ENCODE measurements at places on chromosomes 4 and X.

DNA sequence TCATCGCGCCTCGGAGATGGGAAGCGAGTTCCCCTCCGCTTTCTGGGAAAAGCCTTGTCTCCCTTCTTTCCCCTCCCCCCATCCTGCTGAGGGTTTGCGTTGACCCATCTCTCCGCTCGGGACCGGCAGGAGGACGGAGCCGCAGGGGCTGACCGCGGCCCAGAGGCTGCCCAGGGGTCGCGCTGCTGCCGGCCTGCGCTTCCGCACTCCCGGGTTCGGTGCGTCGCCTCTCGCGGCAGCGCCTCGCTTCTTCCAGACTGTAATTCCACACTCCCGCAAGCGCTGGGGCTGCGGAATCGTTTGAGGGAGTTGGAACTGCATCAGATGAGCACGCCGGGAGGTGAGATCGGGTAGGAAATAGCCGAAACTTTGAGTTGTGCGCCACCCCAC lies 88.3 kb downstream of the BCOR start:
- no peak for DNase-seq

GRCh38 chr4:100428051-100428450 lies 89.8 kb downstream of the EMCN start:
- no peak for DNase-seq

GRCh38 chr4:41258783-41259182 lies 2.1 kb downstream of the UCHL1 start:
- DNase-seq: no peak

- DNase-seq: no peak
Observed at GRCh38 chrX:105636667-105637066, 185.7 kb upstream of the NRK start.

GRCh38 chrX:52352551-52352950 lies 16.3 kb upstream of the XAGE2 start:
- DNase-seq: no peak

DNA sequence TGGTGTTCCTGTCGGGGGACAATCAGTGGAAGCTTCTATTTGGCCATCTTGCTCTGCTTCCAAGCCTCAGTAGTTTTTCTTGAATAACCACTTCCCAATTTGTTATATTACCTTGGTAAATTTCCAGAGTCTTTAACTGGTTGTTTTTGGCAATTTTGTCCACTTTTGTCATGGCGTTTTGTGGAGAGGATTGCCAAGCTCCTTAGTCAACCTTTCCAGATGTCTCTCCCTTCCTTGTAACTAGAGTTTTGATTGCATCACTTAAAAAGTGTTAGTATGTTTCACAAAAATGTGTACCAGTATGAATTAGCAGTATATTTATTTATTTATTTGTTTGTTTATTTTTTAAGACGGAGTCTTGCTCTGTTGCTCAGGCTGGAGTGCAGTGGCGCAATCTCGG lies 15.8 kb upstream of the UXT start:
- DNase-seq: no peak

DNA sequence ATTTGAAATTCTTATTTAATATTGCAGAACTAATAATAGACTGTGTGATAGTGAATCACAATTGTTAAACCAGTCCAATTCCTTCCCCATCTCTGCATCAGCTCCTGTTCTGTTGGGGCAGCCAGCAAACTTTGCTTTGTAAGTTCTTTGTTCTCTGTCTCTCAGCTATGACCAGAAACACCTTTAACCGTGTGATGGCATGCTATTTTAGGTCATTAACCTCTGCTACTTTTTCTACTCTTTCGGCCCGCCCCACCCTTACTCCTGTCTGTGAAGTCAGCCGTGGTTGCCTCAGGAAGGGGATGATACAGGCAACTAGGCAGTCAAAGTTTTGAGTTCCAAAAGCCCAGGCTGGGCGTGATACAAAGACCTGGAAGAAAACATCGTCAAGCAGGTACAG lies 51.3 kb upstream of the EGFL6 start:
- no peak for DNase-seq

DNA sequence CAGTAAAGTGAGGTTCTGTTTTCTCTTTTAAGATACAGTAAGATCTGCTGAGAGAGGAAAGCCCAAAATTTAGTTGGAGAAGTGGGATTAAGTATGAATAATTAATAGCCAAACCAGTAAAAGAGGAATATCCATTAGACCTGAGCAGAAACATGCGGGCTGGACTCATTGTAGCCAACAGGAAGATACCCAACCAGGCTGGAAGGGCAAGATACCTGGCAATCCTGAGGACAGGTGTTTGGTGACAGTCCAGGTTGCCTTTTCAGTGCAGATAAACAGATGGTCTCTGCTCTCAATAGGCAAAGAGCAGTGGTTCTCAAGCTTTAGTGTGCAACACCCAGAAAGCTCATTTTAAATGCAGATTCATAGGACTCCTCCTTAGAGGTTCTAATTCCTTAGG lies 980.8 kb upstream of the GRID2 start:
- no peak for DNase-seq

GRCh38 chr4:152073351-152074087 lies 312.7 kb upstream of the GATB start:
- DNase-seq: no peak

- no peak for DNase-seq
Observed at GRCh38 chr4:82865592-82865991, 25.4 kb downstream of the SEC31A start.

DNA sequence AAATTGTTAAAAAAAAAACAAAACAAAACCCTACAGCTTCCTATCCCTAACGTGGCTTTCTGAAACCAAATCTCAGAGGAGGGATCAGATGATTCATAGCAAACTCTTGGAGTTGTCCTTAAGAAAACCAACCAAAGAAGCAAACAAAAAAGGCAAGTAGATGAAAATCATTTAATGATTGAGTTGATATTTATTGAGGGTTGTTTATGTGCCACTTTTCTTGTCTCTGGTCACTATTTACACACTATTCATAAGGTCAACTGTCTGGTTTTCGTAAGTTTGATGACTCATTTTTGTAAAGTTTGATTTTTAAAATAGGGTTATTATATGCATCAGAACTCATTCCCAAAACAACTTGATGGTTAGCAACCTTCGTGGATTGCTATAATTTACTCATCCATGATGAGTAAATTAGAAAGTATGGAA lies 133.4 kb downstream of the UNC5C start:
- DNase-seq: no peak

DNA sequence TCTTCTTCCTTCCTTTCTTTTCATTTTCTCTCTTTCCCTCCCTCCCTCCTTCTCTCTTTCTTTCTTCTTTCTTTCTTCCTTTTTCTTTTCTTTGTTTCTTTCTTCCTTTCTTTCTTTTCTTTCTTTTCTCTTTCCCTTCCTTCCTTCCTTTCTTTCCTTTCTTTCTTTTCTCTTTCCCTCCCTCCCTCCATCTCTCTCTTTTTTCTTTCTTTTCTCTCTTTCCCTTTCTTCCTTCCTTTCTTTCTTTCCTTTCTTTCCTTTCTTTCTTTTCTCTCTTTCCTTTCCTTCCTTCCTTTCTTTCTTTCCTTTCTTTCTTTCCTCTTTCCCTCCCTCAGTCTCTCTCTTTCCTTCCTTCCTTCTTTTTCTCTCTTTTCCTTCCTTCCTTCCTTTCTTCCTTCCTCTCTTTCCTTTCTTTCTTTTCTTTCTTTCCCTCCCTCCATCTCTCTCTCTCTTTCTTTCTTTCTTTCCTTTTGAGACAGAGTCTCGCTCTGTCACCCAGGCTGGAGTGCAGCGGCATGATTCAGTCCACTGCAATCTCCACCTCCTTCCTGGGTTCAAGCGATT lies 44.4 kb downstream of the CRLF2 start:
- DNase-seq: no peak

DNA sequence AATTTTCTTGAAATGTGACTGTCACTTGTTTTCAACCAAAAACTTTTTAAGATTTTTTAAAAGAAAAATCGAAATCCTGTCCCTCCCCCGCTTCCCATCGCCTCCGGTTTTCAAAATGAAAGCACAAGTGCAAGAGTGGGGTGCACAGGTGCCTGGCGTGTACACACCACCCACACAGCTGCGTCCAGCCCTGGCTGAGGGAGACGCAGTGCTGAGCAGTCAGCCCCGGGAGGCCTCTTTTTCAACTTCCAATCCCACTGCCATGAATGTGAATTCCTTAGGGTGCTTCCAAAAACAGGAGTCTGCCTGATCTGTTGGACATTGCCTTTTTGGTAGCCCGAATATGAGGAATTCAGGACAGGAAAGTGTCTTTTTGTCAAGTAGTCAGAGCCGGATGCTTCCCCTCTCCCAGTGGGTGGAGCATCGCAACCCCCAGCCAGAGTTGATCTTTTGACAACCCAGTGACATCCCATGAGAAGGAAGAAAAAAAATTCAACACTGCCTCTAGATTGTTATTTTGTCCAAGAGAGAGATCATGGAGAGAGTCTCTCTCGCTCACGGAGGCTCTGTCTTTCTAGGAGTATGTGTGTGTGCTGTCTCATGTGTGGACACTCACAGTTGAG lies 8.9 kb downstream of the PRRG3 start:
- DNase-seq: no peak

- no peak for DNase-seq
Observed at GRCh38 chr4:110452546-110452945, 23.4 kb upstream of the ENPEP start.

GRCh38 chrX:29941287-29941686 lies 274.1 kb upstream of the MAGEB2 start:
- DNase-seq: no peak
